NCI-H1105 (cell line): ENCODE measurements at places on chromosomes 4 and X.

GRCh38 chr4:57639561-57640382 lies 529.6 kb upstream of the IGFBP7 start:
- DNase-seq, result no peak

DNA sequence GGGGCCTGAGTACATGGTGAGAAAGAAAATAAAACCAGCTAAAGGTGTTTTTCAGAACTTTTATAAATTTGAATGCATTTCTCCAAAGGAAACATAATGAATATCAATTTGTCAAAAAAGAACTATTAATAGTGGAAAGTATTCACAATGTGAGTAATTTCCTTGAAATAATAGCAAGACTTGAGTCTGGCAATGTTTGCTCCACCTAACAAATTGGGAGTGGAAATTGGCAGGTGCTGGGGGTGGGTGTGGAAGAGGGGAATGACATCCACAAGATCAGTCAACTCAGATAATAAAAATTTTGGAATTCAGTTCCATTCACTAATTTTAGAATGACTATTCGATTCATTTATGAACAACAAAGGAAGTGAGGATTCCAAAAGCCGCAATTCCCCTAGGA lies 884.8 kb upstream of the SLIT2 start:
- no peak for DNase-seq

GRCh38 chr4:98452091-98452490 lies 190.9 kb downstream of the RAP1GDS1 start:
- DNase-seq, result no peak

- no peak for DNase-seq
Measured at GRCh38 chr4:111773858-111774257, 371.4 kb upstream of the FAM241A start.

GRCh38 chr4:25913056-25913850 lies 767 bp upstream of the SMIM20 start:
- DNase-seq, result no peak

DNA sequence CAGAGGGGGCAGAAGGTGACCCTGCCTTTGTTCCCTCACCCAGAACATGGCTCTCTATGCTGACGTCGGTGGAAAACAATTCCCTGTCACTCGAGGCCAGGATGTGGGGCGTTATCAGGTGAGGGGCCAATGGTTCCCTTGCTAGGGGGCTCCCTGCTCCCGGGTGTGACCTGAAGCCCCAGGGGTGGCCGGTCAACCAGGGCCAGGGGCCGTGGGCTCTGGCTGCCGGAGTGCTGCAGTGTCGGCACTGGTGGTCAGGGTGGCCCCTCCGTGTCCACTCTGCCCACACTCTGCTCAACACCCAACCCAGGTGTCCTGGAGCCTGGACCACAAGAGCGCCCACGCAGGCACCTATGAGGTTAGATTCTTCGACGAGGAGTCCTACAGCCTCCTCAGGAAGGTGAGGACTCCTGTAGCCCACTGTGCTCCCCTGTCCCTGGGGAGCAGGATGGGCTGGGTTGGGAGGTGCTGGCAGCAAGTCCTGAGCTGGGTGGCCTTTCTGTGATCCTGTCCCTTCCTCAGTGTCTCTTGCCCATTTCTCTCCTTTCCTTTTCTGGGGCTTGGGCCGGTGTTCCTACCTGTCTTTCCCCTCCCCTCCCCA lies 3.0 kb downstream of the SSR4 start:
- DNase-seq, result no peak

DNA sequence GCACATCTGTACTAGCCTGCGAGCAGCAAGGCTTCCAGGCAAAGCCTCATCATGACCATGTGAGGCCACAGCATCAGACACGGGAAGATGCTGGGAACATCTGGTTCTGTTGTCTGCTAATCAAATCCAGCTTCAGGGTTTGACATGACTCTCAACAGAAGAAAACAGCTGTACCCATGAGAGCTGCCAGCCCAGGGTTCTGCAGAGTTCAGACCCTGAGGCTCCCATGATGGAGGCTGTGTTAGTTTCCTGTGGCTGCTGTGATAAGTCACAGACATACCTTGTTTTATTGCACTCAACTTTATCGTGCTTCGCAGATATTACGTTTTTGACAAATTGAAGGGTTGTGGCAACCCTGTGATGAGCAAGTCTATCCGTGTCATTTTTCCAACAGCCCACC lies 37.5 kb downstream of the JAKMIP1 start:
- no peak for DNase-seq

- DNase-seq, result no peak
Measured at GRCh38 chr4:114334884-114335330, 263.7 kb upstream of the UGT8 start.

DNA sequence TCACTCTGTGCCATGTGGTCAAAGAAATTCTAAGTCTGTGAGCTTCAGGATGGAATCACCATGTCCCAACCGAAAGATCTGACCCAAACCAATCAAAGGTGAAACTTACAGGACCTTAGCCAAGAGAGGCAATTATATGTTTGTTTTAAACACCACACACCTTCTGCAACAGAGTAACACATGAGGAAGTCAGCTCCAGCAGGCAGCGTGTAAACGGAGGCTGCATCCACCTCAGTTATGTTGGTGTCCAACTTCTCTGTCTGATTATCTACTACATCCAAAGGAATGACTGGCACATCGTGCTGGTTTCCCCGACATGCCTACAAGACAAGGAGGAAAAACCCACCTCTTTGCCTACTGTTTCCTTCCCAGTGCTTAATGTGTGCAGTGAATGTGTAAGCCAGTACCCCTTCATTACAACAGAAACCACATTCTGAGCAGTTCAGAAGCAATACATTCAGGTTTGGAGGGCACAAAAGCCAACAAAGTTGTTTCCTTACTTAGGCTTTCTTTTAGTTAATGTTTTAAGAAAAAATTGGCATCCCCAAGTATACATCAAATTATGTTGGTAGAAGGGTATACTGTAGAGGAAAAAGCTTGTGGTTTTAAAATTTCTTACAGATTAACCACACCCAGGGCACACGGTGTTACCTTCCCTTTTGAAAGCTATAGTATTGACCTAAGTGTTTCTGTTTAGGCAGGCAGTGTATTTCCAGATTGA lies 12.4 kb downstream of the CASP6 start:
- DNase-seq, result no peak

GRCh38 chrX:101759000-101759399 lies 99.3 kb upstream of the ARMCX2 start:
- DNase-seq, result peak; percentile 5

DNA sequence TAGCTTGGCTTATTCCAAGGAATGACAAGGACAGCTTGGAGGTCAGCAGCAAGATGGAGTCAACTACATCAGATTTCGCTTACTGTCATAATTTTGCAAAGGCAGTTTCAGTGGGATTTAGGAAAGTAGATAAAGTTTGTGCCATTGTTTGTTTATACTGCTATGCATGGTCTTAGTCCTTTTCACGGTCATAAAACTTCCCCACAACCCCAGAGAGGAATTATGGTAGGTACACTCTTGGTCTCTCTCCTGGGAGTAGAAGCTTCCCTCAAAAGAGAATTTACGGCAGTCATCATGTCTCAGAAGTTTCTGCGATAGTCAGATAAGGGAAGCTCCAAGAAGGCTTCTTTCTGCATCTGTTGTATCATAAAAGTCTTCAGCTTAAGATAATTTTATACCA lies 27.9 kb upstream of the HERC6 start:
- DNase-seq, result no peak

GRCh38 chrX:45598861-45599260 lies 398.2 kb upstream of the DIPK2B start:
- DNase-seq, result no peak

DNA sequence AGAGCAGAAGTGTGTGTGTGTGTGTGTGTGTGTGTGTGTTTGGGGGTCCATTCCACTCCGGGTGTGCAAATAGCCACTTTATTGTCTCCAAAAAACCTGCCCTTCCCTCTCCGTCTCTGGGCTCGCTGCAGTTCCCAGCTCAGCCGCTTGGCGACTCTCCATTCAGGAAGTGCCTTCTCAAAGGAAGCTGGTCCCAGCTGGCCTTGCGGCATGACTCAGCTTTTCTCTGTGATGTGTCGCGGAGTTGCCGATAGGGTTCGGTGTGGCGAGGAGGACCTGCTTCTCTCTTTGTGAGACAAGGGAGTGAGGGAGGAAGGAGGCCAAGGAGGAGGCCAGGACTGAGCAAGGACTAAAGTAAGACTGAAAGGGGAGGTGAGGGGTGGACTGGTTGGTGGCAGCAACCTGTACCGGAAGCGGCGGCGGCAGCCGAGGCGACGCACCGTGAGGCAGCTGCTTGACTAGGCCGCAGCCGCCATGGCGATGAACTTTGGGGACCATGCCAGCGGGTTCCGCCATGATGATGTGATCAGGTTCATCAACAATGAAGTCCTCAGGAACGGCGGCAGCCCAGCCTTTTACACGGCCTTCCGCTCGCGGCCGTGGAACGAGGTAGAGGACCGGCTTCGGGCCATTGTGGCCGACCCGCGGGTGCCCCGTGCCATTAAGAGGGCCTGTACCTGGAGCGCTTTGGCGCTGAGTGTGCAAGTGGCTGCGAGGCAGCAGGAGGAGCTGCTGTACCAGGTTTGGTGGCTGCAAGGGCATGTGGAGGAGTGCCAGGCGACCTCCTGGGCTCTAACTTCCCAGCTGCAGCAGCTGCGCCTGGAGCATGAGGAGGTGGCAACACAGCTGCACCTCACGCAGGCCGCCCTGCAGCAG lies at the start of gene TEX13C:
Gene TEX13C (plus strand): TSS at position 226 of the 876 bp plus-strand sequence. CDS start 249 bp downstream, at position 475.
- no peak for DNase-seq

DNA sequence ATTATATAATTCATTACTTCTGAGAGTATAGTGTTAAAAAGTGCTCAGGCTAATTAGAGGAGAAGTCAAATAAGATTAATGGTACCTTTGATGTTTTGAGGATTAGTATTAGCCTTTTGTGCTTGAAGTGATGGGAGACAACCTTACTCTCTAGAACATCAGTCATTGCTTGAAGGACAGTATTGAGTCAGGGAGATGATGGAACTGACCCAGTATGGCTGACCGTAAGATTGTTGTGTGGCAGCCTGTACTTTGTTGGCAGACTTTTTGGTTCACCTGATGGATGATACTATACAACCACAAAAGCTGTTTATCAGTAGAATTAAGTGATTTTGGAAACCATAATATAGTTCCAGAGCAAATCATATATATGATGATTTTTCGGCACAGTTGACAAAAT lies 9.9 kb downstream of the OGT start:
- no peak for DNase-seq

DNA sequence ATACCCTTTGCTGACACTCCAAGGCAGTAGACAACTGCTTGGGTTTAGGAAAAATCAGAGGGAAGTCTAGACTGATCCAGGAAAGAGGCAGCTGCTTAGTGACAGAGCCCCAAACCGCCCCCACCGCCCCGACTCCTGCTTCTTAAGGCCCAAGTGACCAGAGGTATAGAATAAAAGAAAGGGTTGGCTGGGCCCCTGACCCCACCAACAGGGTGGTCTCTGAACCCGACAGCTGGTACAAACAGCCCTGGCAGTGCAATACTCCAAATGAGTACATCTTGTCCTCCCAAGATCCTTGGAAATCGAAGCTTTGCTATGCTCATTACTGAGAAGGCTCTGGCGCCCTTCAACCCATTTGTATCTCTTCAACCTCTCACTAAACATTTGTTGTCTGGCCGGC lies 78.1 kb upstream of the PLAC1 start:
- DNase-seq, result no peak
